ENCODE measurements at places on chromosomes 16 and 17.

- no peak for DNase-seq
Observed at GRCh38 chr17:8463099-8463498, 27.4 kb downstream of the NDEL1 start.

DNA sequence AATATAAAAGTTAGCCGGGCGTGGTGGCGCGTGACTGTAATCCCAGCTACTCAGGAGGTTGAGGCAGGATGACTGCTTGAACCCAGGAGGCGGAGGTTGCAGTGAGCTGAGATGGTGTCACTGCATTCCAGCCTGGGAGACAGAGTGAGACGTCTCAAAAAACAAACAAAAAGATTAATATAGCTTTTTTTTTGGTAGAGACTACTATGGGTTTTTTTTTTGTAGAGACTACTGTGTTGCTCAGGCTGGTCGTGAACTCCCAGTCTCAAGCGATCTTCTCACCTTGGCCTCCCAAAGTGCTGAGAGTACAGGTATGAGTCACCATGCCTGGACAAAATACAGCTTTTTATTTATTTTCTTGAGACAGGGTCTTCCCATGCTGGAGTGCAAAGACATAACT, 20.2 kb downstream of the ZNRF1 start:
- DNase-seq = no peak

DNA sequence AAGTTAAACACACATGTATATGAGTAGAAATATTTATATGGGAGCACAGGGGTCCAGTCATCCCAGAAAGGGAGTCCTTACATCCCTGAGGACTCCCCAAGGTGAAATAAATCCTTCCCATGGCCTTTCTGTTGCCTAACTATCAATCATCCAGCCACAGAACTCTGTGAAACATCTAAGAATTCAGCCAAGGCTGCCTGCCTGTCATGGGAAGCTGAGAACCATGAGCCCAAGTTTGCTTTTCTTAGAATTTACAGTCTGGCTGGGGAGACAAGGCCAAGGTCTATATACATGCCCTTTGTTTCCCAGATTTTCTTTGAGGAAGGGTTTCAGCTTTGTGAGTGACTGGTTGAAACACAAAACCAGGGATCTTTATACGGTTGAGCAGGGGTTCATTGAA, 15.8 kb downstream of the MYL4 start:
- no peak for DNase-seq

GRCh38 chr17:78592991-78593329, 15.8 kb upstream of the DNAH17 start:
- no peak for DNase-seq

DNA sequence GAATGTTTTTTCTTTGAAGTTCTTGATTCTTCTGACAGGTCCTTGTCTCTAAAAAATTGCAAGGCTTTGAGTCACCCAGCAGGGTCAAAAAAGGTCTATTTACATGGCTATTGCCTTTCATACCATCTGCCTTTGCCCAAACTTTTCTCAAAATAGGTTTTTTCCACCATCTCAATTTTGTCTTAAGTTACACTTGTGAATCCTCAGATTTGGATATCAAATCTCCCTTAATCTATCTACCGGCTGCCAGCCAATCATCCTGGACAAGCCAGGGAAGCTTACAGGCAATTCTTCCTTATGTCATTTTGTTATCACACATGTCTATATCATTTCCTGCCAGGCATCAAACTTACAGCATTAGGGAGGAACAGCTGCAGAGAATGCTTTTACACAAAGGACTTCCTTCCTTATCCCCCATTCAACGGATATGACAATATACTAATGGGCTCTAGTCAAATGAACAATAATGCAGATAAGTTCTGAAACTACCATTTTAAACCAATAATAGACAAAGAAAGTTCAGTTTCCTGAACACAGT, 104.1 kb upstream of the CORO6 start:
- DNase-seq = no peak

DNA sequence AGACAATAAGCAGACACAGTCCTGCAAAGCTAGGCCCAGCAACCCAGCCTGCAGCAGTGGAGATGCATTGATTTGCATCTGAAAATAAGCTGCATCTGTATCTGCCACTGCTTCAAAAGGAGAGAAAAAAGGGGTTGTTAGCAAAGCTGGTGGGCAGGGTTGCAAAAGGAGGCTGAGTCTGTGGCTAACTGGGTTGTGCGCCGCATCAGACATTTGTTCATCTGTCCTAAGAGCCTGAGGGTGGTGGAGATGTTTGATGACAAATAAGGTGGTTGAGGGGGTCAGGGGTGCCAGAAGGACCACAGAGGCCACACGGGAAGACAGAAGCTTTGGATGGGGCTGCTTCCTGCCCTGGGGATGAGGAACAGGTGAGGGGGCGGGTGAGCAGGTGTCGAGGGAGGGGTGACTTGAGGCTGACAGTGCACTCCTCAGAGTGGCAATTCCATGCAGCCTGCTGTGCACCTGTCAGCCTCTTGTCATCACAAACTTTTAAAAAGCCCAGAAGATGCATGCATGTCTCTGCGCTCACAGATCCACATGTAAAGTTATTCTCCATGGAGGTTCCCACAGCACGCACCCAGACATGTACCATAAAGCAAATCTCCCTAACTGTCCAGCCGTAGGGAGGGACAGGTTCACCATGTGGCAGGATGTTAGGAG, 35.4 kb downstream of the WSB1 start:
- no peak for DNase-seq

Data from neural progenitor cell (in vitro differentiated cells).